ENCODE measurements at places on chromosomes 1 and 21.

DNA sequence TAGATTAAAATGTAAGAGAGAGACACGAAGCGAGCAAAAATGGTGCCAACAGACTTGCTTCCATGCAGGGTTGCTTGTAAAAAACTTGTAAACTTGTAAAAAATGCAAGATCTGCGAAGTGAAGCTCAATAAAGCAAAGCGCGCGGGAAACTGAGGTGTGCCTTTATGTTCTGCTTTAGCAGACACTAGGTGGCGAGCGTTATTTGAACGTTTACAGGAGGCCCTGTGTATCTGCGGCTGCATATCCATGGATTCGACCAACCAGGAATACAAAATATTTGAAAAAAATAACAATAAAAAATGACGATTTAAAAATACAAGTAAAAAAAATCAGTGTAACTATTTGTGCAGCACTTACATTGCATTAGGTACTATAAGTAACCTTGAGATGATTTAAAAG lies 1.5 kb downstream of the UBE2G2 start:
- peak; percentile 56 for DNase-seq

GRCh38 chr1:206709322-206709721 lies 24.6 kb downstream of the MAPKAPK2 start:
- DNase-seq: no peak

DNA sequence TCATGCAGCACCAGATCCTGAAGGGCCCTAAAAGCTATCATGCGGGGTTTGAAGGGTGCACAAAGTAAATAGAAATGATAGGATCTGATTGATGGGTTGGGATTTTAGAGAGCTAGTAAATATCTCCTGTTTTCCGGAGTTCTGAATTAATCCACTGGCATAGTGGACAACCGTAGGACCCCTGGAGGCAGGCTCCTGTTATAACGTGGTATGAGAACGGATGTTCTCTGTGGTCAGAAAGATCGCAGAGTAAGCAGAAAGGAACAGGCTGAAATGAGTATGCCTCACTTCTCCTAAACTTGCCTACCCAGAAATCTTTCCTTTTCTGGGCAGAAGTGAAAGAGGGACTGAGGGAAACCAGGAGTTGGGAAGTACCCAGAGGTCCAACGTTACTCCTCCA lies 470.8 kb downstream of the AJAP1 start:
- no peak for DNase-seq

- no peak for DNase-seq
Observed at GRCh38 chr1:60878323-60878722, 204.0 kb upstream of the NFIA start.

DNA sequence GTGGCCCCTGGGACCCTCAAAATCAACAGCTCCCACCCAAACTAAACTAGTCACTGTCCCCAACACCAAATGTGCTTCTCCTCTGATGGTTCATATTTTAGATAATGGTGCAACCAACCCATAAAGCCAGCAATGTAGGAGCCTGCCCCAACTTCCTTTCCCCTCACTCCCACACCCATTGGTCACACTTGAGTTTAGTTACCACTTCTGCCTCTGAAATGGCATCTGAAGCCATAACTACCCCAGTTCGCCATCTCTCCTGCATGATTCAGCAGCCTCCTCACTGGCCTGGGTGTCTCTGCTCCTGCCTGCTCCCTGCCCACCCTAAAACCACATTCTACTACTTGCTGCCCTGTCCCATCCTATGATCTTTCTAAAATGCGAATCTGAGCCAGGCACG lies 3.4 kb upstream of the CDCP2 start:
- peak; percentile 81 for DNase-seq

- DNase-seq: no peak
Observed at GRCh38 chr1:174157157-174157806, 2.0 kb upstream of the RABGAP1L start.

DNA sequence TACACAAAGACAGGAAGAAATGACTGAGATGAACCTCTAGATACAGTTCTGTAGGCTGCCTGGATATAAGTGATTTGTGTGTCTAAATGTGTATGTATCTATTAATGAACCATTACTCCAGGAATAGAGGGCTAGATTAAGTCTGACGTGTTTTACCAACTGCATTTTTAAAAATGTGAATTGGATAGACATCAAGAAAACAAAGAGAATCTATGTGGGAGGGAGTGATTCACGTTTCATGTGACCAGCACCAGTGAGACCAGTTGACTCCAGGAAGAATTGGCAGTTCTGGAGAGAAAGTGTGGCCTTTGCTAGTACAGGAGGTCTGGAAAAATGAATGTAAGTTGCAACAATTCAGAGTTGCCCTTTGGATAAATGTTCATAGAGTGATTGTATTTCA lies 53.4 kb upstream of the RGS21 start:
- DNase-seq: no peak

DNA sequence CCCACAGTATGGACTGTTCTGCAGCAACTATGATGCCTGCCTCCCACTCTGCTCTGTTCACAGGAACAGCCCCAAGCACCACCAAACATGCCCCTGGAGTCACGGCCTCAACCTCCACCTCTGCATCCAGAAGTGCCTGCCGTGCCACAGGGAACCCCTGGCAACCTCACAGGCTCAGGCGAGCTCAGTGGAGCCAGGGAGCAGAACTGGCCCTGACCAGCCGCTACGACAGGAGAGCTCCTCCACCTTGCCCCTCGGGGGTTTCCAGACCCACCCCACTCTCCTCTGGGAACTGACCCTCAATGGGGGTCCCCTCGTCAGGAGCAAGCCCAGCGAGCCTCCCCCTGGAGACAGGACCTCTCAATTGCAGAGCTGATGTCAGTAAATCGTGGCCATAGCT lies 13.0 kb downstream of the MRAP start:
- no peak for DNase-seq

- no peak for DNase-seq
Observed at GRCh38 chr1:187490266-187490665, 661.5 kb downstream of the PLA2G4A start.

DNA sequence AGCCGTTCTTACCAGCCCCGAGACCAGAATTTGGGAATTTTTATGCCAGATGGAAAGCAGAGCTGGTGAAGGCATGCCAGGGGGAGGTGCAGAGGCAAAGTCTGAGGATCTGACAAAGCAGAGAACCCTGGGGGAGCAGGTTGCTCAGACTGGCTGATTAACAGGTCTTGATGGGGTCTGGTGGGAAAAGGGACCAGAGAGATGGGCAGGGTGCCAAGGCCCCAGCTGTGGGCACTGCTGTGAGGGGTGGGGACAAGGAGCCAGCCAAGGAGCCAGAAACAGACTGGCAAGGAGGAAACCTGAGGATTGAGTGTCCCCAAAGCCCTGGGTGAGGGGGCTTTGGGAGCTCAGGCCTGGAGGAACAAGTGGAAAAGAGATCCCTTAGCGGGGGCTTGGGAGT lies 21.4 kb downstream of the RPS6KA1 start:
- DNase-seq: no peak

DNA sequence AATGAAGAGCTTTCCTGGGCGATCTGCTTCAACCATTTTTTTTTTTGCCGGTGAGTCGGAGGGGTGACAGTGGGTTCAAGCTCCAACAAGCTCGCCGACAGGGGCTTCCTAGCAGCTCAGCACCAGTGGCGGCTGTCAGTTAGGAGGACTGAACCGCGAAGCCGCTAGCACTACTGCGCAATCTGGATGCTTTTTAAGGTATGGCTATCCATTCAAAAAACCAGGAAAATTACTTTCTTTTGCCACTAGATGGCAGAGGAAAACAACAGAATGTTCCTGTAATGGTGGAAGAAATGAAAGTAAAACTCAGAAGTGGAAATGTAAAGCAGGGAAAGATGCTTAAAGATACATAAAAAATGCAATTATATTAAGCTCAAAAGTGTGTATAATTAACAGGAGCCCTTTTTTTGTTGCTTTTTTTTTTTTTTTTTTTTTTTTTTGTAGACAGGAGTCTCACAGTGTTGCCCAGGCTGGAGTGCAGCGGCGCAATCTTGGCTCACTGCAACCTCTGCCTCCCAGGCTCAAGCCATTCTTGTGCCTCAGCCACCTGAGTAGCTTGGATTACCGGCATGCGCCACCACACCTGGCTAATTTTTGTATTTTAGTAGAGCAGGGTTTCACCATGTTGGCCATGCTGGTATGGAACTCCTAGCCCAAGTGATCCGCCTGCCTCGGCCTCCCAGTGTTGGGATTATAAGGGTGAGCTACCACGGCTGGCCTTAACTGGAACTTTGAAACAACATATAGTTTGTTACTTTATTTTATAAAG lies 8.5 kb downstream of the KYAT3 start:
- DNase-seq: peak; percentile 77

DNA sequence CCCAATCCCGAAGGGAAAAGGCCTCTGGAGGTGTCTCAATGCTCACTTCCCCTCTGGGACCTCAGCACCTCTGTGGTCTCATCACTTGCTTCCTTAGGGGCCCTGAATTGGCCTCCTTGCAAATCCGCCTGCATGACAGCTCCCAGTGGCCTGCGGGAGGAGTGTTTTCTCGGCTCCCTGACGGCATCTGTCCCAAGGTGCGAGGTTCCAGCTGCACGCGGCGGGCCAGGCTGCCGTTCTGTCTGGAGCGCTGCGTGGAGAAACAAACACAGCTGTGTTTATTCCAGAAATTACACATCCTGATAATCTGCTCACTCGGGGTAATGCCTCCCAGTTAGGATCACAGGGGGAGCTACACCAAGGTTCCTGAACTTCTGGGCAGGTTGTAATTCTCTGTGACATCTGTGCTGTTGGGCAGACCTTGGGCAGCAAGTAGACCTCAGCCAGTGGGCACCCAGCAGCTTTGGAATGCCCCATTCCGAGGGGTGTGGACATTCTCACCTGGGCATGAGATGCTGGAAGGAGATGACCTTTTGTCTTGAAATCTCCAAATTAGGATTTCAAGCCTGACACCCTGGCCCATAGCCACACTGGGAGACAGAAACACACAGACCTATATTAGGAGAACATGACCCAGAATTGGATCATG lies 18.2 kb downstream of the EPHB2 start:
- no peak for DNase-seq

- DNase-seq: no peak
Observed at GRCh38 chr1:23936481-23937176, 23.0 kb upstream of the PNRC2 start.

DNA sequence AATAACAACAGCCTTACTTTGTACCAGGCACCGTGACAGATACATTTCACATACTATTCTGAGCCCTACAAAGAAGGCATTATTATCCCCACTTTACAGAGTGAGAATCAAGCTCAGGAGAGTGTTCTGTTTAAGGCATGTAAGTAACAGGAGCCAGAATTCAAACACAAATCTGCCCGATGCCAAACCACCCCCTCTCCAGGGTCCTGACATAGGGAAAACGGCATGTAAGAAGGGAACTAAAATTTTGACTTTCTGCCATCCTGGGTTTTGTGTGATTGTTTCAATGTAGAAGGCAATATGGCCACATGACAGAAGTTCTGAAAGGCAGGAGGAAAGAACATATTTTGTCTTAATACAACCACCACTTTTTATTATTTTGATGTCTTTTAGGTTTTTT lies 5.5 kb downstream of the FUCA1 start:
- no peak for DNase-seq

- no peak for DNase-seq
Observed at GRCh38 chr1:180462102-180462501, 40.3 kb downstream of the ACBD6 start.

DNA sequence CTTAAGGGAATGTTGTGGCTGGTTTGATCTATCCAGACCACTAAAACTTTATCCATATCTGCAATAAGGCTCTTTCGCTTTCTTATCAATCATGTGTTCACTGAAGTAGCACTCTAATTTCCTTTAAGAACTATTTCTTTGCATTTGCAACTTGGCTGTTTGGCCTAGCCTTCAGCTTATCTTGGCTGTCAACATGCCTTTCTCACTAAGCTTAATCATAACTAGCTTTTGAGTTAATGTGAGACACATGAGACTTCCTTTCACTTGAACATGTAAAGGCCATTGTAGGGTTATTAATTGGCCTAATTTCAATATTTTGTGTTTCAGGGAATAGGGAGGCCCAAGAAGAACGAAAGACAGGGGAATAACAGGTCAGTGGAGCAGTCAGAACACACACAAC lies 124.7 kb downstream of the TNFSF18 start:
- no peak for DNase-seq

- DNase-seq: peak; percentile 84
Observed at GRCh38 chr21:32520875-32521735, 64.2 kb downstream of the TCP10L start.

DNA sequence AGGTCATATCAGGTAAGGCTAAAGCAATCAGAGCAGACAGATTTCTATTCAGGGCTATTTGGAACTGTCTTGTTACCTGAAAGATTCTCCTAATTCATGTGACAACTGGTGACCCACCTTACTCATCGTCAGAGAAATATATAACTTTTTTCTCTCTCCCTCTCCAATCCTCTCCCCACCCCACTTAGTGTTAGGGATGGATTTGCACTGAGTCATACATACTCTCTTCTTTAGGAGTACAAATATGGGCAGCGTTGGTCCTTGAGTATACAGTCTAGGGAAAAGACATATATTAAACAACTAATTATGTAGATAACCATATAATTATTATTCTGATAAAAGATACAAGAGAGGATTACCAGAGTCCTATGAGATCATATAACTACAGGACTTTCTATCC lies 246.3 kb downstream of the HHIPL2 start:
- no peak for DNase-seq

- no peak for DNase-seq
Observed at GRCh38 chr1:67564193-67564592, 120.8 kb upstream of the GADD45A start.

DNA sequence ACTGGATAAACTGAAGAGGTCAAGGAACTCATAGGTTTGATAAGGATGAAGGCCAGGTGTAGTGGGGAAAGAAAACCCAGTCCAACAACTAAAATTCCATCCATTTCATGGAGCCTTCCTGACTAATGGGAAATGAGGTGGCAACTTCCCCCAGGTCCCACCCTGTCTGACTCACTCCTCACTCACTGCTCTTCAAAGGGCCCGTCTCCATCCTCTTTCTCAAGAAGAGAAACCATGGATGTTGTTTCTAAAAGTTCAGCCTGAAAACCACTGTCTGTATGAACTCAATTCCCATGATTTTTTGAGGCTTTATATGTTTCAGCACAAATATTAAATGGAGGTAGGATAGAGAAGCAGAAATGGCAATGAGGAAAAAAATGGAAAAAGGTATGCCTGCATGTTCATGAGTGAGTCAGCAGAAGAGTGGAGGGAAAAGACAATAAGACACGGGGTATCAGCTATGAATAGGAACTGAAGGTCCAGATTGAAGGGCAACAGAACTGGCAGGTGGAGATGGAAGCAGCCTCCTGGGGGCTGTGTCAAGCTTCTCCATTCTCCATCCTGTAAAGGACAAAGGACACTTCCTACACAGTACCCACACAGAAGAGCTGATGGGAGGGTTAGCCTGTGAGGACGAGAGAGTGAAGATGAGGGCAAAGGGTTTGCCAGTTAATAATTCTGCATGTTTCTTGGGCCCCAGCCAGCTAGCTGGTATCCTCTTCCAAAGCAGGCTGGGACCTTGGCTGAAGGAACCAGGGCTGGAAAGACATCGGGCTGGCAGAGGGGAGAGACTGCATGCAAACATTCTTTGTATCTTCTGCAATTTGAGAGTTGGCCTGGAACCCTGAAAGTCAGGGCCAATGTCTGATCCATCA lies 5.5 kb upstream of the ELOVL1 start:
- DNase-seq: no peak
